ENCODE measurements at places on chromosomes 2 and 18.

DNA sequence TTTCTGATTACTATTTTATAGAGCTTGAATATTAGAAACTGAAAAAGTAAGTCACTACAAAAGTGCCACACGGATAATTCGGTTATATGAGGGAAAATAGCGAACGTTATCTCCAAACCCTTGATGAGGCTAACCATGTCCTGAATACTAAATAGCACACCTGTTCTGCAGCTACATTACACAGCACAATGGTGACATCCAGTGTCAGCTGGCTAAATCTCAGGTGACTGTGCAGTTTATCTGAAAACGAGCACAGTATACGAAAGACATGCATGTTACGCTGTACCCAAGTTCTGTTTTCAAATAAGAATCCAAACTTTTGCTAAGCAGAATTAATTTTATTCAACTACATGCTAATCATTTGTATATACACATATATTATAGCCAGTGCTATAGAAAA is 9.0 kb downstream of the CCDC68 start:
- no peak for DNase-seq

DNA sequence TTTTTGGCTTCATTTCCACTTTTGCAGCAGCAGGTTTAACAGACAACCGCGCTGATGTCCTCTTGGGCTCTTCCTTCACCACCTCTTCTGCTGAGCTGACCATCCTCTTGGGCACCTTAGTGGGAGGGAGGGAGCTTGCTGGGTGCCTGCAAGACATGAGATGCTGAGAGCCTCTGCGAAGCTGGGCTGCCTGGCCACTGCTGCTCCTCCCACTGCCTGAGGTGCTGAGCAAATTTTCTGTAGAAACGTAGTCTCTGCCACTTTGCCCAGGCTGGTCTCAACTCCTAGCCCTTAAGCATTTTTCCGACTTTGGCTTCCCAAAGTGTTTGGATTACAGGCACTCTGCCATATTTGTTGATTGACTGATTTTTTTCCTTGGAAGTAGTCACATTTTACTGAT is 422.2 kb upstream of the MC4R start:
- DNase-seq = no peak

- DNase-seq = no peak
Observed at GRCh38 chr2:108573061-108573460, 38.8 kb downstream of the LIMS1 start.

DNA sequence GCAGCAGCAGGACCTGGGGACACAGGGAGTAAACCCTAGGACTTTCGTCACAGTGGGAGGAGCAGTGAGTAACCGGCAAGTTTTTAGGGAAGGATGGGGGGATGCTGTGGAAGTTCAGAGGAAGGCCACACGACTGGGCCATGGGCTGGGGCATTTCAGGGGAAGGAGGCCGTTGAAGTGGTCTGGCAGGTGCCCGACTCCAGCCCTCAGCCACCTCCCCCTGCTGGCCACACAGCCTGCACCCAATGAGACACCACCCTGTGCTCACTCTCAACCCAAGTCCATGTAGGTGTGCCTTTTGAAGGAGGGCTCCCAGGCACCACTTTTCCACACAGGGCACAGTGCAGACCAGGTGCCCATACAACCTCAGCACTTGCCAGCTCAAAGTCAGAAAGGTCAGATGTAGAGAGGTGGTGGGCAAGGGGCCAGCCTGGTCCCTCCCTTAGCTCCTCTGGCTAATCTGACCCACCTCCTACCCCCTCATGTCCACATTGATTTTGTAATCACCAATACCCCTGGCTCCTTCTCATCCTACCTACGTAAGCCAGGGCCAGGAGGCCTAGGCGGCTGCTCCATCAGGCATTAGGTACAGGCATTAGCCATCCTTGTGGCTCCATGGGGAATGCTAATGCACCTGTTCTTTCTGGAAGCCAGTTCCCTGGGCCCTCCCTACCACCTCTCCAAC is 211.2 kb downstream of the SMAD2 start:
- DNase-seq = no peak

DNA sequence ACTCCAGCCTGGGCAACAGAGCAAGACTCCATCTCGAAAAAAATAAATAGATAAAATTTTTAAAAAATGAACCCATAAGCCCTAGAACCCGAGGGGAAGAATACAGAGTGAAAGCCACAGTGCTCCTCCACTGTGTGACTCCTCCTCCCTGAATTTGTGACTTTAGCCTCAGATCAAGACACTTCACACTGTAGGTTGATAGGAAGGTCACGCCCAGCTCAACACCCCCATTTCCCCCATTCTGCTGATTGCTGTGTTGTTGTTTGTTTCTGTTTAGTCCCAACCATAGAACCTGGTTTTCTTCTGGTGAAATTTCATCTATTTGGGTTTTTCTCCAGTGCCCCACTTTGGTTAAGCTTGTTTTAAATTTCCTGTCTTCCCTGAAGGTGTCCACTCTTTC is 102.2 kb downstream of the VIT start:
- DNase-seq = no peak

DNA sequence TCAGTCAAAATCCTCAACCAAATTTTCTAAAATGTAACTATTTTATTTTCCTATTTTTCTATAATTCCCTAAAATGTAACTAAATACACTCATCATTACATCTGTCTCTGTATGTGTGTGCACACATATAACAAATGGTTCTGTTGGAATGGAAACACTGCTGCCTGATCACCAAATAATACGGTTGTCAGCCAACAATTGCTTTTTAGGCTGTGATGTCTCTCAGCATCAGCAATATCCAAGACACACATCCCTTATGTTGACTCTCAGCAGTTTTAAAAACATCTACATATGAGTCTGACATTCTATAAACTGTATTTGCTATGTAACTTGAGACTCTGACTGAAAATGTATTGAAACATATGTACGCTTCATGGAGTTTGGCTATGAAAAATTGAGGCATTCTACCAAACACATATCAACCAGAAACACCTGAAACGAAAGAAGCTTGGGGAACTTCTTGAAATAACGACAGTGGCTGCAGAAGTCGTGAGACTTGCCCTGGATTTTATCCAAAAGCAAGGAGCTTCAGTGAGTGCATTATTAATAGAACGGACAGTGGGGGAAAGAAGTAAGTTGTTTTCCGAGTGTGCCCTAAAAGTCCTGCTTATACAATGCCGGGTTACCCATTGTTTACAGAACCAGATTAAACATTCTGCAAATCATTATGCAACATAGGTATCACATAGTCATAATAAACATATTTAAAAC is 110.2 kb upstream of the ITGB6 start:
- no peak for DNase-seq

- no peak for DNase-seq
Observed at GRCh38 chr2:183186296-183186695, 62.1 kb downstream of the NUP35 start.

DNA sequence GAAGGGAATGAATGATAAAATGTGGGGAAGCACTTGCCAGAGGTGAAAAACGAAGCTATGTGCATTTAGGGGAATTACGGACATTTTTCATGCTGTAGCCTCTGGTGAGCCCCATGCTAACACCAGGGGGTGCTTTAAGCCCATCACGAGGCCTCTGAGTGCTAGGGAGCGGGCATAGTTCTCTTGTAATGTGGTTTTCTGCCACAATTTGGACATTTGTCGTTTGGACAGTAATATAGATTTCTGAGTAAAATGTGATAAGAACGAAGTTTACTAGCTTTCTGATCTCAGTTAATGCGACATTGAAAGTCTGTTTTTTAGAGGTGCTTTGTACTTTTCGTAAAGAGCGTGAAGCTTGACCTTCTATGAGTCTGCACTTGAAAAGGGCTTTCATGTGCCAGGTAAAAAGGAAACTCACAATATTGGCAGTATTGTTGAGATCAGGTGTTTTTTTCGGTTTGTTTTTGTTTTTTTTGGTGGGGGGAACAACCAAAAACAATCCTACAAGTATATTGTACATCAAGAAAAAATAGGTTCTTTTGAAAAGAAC is 50.6 kb downstream of the TRAF3IP1 start:
- peak; percentile 19 for DNase-seq

- DNase-seq = no peak
Observed at GRCh38 chr18:75168619-75169018, 40.3 kb downstream of the PTGR3 start.

DNA sequence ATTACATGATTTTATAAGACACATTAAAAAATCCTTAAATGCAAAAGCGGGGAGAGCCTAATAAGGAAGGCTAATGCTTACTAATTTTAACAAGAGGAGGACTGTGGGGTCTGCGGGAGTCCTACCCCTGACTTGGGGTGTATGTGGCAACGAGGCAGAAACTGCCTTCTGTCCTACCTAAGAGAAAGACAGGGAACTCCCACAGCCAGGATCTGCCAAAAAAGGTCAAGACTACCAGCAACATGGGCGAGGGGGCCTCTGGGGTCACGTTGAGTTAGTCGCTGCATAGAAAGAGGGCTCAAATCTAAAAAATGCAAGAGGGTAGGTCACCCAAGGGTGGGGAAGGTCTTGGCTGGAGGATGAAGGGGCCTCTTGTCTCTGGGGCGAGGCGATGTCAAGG is 529 bp upstream of the AMER3 start:
- no peak for DNase-seq

DNA sequence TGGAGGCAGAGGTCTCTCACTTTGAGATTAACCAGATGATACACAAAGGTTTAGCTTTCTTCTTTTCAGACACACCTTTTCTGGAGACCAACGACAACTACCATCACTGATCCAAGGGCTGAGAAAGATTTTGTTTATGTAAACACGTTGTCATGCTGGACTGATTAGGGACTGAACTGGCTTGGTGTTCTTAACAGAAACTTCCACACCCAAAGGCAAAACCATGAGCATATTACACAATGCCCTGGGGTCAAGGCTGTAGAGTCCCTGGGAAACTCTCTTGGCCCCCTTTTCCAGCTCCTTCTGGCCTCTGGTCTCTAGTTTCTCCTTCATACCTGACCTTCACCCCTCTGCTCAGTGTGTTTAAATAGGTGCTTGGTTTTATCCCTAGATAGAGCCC is 447.0 kb upstream of the TCF4 start:
- DNase-seq = no peak

- DNase-seq = no peak
Observed at GRCh38 chr2:179137200-179137759, 87.3 kb upstream of the CCDC141 start.

GRCh38 chr2:20562540-20563225 is 88.2 kb downstream of the HS1BP3 start:
- DNase-seq = no peak

DNA sequence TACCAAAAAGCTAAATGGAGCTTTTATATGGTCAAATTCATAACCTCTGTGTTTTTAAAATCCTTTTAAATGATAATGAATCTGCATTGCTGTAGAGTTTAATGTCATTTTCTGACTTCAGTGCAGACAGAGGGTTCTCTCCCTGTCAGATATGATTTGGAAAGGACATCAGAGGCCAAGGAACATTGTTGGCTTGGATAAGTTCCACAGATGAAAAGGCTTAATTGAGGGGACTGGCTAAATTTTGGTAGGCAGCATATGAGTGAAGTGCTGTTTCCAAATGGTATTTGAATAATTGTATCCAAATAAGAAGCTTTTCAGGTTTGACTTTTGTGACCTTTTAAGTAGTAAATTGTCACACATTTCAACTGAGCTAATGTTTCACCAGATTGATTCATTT is 124.6 kb upstream of the KCNH7 start:
- DNase-seq = no peak

GRCh38 chr2:26648516-26648915 is 7.3 kb upstream of the CIB4 start:
- no peak for DNase-seq

- DNase-seq = no peak
Observed at GRCh38 chr18:28357766-28358401, 181.0 kb upstream of the CDH2 start.

DNA sequence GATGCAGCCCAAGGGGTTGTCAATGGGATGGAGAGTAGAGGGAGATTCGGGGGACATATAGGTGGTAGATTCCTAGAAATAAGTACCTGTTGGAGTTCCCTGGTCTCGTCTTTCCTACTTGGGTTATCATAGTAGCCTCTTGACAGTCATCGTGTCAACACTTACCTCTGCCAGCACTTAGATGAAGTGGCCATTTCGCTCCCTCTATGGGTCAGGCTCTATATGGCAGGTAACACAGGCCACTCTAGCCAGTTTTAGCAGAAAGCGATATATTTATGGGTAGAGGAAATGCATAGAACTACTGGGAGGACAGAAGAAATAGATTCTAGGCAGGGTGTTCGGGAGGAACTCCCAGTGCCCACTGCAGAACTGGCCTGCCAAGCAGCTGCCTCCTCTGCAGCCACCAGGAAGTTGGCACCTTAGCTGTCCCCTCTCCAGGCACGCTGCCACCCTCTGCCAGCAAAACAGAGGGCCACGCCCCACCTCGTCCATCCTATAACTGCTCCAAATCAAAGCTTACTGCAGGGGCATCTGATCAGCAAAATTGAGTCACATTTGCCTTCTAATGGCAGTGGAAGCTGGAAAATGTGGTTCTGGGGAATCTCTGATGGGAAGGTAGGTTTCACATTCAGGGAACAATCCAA is 181.3 kb downstream of the INSIG2 start:
- DNase-seq = no peak

GRCh38 chr2:150465703-150466569 is 21.5 kb downstream of the RND3 start:
- no peak for DNase-seq

DNA sequence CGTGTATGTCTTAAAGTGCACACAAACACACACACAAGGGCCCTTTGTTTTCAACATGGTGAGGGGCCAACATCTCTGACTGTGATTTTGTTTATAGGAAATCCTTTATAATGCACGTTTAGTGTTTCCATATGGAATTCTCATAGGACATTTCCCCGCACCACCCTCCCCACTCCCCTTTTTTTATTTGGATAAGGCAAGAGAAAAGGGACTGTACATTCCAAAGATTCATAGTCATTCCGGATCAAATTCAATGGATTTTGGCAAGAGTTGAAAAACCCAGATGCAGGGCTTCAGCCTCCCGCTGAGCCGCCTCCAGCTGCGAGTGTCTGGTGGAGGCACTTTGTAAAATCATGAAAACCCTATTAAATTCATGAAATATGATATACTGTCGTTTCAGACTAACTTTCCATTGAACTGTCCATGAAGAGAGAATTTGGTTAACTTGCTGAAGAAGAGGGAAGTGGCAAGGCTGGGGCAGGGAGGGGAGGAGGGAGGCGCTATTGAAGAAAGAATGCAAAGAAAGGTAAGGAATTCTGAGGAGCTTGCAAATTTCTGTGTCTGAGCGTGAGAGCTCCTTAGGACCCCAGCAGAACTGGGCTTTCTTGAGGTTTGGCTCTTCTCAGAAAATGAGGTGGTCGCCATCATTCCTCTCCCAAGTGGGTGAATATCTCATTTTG is 25.8 kb upstream of the SLC14A2 start:
- no peak for DNase-seq

DNA sequence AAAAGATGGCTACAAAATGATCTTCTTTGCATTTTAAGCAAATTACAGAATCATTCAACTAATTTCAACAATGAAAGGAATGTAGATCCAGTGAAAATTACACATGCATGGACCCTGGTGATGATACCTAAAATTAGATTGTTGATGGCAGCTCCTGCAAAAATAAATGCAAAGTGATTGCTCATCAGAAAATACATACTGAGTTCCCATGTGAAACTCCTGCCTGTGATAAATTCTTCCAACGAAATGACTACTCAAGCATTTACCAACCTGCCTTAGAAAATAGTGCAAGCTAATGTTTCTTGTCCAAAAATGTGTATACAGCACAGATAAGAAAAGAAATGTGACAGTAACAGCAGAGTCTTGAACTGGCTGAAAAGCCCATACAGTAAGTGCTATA is 300.0 kb upstream of the REV1 start:
- DNase-seq = no peak

Data from stimulated activated CD4-positive, alpha-beta T cell treated with anti-CD3 and anti-CD28 coated beads, TNF-alpha, amount 100 ng/mL, for 48 hours (primary cell).